ENCODE measurements at places on chromosomes 1 and 21.

DNA sequence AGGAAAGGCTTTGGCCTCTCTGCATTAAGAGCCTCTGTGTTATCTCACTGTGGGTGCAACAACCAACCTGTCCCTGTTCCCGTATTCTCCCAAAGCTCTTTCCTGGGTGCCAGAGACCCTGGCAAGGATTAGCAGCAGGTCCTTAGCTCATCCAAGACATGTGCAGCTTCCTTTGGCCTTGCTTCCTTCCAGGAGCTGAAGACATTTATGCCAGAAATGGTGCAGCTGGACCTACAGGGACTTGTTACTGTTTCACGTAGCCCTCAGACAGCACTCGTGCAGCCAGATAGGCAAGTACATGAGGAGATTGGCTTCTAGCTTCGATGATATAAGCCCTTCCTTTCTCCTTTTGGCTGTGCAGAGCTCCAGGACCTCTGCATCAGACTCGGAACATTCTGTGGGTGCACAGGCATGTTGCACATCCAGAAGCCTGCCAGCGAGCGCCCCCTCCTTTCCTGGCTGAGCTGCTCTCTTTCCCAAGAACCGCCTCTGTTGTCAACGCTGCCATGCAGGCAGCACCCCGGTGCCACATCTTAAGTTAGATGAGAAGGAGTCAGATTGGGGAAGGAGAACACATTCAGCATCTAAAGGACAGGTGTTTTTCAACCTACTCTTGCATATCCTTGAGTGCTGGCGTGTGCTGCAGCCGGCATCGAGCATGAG lies 284.5 kb upstream of the PLXNA2 start:
- DNase-seq = no peak

GRCh38 chr1:223825767-223826748 lies 19.7 kb downstream of the TP53BP2 start:
- DNase-seq = peak; percentile 42

- DNase-seq = no peak
Measured at GRCh38 chr1:234368320-234369032, 4.8 kb upstream of the COA6 start.

- DNase-seq = no peak
Measured at GRCh38 chr1:154433161-154433764, 28.1 kb downstream of the IL6R start.

DNA sequence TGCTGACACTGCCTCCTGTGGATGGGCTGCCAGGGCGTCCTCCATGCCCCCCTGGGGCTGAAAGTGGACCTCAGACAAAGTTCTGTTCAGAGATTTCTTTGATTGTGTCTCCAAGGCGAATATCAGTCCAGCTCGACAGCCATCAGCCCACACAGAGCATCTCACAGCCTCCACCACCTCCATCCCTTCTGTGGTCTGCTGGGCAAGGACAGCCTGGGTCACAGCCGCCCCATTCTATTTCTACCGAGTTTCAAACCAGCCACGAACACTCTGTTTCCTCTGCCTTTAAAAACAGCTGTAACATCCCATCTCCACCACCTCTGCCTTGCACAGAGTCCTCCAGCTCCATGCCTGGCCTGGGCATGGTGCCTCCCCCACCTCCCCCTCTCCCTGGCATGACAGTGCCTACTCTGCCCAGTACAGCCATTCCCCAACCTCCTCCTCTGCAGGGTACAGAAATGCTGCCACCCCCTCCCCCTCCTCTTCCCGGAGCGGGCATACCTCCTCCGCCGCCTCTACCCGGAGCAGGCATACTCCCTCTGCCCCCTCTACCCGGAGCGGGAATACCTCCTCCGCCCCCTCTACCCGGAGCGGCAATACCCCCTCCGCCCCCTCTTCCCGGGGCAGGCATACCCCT lies 115.5 kb downstream of the FMN2 start:
- no peak for DNase-seq

DNA sequence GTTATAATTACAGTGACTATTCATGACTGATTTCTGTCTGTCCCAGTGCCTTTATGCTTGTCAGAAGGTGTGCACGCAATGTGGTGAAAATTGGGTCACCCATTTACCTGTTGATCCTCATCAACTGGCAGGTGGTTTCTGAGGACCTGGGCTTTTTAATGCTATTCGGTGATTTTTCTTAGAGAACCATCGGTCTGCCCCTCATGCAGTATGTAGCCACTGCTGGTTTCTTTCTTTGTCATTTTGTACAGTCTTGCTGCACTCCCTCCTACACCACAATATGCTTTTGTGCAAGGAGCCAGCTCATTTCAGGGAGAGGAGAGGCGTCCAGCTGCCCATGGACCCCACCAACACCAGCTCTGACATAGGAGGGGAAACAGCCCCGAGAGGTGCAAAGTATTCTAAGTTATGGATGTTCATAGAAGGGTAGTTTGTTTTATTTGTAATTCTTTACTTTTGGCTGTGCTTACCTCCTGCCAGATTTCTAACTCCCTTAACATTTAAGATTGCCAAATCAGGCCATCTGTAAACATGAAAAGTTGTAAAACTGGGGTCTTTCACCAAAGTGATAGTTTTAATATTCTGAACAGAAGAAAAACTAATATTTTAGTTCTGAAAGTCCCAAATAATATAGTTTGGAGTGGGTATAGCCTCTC lies 325.3 kb downstream of the PTBP2 start:
- DNase-seq = no peak

DNA sequence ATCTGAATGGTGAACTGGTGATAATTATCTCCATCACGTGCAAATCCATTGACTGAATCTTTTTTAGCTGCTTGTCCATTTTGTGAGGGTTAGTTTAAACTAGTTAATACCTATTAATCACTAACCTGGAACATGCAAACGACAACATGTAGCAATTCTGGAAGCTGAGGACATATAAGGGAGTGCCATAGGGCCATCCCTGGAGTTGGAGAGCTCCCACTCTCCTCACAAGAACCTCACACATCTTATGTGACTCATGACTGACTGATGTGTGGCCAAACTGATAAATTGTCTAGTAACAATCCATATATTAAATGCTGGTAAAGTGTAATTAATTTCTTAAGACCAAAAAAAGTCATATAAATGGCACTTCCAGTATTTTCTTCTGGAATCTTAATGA lies 62.9 kb upstream of the HOOK1 start:
- DNase-seq = no peak

GRCh38 chr1:62908168-62908695 lies 124.3 kb downstream of the ATG4C start:
- DNase-seq = no peak

GRCh38 chr1:75165264-75165663 lies 31.1 kb downstream of the LHX8 start:
- no peak for DNase-seq

DNA sequence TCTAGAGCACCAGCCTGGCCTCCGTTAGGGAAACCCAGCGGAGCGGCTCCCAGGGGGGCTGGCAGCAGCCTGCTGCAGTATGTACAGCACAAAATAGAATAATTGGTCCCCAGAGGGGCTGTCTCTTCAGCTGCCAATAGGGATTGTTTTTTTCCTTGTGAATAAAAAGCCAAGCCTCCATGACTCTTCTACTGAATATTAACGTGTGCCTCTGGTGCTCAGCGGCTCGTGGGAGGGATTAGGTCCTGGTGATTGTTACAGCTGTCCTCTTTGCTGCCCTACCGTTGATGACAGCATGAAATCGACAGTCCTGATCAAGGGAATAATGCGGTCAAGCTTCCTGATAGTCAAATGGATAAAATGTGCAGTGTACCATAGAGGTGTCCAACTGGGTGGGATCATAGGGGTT lies 190.7 kb upstream of the RUNX1 start:
- DNase-seq = no peak

GRCh38 chr1:67646145-67647035 lies 38.6 kb upstream of the GADD45A start:
- DNase-seq = peak; percentile 88

DNA sequence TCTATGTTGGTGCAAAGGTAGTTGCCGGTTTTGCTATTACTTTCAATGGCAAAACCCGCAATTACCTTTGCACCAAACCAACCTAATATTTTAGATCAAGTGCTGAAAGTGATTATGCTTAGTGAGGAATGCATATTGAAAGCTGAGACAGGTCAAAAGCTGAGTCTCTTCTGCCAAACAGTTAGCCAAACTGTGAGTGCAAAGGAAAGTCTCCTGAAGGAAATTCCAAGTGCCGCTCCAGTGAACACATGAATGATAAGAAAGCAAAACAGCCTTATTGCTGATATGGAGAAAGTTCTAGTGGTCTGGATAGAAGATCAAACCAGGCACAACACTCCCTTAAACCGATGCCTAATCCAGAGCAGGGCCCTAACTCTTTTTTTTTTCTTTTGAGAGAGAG lies 83.1 kb upstream of the ERRFI1 start:
- no peak for DNase-seq

DNA sequence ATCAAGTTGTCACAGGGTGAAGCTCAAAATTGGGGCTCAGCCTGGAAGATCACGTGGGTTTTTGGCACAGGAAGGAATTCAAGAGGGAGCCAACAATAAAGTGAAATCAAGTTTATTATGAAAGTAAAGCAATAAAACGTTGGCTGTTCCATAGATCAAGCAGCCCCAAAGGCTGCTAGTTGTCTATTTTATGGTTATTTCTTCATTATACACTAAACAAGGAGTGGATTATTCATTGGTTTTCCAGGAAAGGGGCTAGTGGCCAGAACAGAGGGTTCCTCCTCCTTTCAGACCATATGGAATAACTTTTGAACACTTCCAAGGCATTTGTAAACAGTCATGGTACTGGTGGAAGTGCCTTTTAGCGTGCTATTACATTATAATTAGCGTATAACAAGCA lies 723.5 kb upstream of the ADAMTS5 start:
- no peak for DNase-seq

Data from fibroblast of villous mesenchyme (primary cell).